ENCODE measurements at places on chromosomes 2 and 18.

DNA sequence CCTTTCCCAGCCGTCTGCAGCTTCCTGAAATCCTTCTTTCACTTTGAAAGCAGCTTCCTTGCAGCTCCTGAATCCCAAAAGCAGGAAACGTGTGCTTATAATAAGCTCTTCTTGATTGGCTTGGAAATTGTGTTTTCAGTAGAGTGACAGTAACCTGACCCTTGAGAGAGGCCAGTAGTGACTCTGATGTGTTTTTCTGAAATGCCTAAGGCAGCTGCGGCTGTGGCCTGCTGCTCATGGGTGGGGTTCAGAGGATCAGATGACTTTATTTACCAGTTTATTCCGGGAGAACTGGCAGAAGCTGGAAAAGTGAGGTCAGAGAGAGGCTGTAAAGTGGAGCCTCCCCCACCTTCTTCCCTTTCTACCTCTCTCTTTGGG is 31.9 kb upstream of the RPIA start:
- DNase-seq = no peak

DNA sequence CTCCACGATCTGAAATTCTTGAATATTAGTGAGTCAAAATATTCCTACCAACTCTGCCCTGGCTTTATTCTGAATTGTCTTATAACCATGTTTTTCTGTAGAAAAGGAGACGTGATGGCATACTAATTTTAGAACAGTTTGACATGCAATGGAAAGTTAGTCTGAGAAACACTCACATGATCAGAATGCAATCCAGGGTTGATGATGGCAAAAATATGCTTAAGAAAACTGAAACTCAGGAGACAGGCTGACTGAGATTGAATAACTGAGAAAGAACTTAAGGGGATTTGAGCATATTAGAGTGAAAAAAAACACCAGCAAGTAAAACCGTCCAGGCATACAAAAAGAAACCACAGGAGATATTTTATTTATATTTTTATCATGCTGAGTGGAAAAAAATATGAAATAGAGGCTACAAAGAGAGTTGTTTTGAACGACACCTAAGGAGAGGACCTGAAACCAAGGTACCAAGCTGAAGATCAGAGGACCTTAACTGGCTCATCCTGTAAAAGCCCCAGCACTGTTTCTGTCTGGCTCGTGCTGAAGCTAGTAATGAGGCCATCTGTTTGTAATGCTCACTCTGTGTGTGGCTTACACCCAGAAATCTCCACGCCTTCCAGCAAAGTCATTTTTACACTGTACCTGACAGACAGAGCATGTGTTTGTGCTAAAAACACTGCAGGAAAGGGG is 437.2 kb upstream of the PKDCC start:
- DNase-seq = no peak

GRCh38 chr2:207437524-207438143 is 92.1 kb upstream of the CREB1 start:
- no peak for DNase-seq

DNA sequence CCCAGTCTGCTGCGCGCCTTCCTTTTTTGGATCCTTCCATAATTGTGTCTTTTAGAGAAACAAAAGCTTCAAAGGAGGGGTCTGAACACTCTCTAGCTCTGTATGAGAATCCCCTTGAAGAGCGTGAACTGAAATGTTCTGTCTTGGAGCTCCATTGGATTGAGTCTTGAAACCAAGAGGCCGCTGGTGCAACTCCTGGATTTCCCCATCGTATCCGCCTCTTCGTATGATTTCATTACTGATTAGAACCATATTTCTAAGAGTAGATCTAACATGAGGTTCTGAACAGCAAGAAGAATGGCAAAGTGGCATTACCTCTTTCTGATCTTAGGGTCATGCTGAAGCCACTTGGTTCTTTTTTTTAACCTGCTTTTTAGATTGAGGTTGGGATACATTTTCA is 31.4 kb upstream of the NRP2 start:
- no peak for DNase-seq

DNA sequence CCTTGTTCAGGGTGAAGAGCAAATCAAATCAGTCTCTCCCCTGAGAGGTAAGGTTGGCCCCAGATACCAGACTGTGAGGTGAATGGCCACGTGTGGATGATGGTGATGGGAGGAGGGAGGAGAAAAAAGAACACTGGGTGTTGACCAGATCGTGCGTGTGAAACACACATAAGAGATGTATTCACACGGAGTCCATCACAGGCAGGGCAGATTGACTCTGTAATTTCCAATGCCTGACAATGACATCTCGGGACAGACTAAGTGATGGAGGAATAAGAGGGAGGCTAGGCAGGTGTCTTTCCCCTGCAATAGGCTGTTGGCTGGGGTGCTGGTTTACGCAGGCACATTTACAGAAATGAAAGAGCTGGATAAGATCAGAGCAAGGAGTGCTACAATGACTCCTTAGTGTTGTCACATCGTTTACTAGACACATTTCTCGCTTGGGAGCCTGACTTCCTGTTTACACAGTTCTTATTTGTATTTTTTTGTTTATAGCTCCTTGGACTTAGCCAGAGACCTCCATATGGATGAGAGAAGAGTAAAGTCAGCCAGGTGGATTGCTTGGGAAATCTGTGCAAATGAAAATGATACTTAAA is 43.1 kb downstream of the CPO start:
- DNase-seq = no peak

DNA sequence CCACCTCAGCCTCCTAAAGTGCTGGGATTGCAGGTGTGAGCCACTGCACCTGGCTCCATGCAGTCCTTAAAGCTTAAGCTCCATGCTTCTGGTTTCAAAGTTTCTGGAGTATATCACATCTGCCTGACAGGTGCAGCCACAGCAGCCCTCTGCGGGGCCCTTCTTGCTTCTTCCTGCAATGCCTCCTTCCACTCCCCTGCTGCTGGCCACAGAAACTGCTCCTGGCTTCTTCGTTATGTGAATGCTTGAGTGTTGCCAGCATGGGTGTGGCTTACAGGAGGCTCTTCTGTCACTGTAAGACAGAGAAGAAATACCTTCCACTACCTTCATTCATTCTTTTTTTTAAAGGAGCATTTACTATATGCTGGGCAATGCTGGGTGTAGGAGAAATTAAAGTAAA is 10.1 kb upstream of the CCBE1 start:
- DNase-seq = no peak

DNA sequence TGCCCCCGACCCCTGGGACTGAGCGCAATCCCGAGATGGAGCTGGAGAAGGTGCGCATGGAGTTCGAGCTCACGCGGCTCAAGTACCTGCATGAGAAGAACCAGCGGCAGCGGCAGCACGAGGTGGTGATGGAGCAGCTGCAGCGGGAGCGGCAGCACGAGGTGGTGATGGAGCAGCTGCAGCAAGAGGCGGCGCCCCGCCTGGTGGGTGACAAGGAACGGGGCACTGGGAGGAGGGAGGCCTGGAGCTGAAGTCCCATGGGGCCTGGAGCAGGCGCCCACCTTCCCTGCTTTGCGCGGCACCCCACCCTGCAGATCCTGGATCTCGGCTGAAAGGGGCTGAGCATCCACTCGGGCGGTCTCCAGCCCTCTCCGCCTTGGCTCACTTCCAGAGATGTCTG is 1.2 kb downstream of the TMEM247 start:
- no peak for DNase-seq

GRCh38 chr2:236653863-236654262 is 84.2 kb downstream of the ACKR3 start:
- no peak for DNase-seq

DNA sequence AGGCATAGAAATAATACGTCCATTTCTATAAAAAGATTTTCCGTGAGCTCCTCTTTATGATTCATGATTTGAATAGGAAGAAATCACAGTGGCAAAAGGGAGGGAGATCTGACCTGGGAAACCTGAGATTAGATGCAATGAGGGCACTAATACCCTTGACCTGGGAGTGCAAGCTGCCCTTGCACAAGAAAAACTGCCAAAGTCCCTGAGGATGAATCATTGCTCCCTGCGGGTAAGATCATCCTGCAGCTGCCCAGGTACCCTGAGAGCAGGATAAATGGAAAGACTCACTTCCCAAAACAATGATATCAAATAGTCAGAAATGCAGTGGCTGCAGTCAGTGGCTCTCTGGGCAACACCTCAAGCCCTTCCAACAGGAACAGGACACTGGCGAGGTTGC is 11.6 kb downstream of the FHL2 start:
- DNase-seq = no peak

DNA sequence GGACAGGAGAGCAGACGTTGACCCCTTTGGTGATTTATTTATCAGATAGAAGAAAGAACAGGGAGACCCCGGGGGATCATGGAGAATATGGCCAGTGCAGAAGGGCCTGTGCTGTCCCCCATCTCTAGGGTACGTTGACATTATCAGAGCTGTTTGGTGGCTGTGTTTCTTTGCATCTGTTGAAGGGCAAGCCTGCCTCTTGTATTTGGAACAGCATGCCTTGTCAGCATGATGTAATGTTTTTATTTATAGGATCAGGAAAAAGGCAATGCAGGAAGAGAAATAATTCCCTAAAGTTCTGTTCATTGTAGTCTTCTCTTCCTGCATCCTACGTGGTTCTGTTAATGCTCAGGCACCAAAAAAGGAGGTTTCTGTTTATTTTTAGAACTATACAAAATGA is 49.8 kb upstream of the CABYR start:
- DNase-seq = no peak

- DNase-seq = no peak
Observed at GRCh38 chr2:171924170-171924942, 2.1 kb downstream of the HAT1 start.

DNA sequence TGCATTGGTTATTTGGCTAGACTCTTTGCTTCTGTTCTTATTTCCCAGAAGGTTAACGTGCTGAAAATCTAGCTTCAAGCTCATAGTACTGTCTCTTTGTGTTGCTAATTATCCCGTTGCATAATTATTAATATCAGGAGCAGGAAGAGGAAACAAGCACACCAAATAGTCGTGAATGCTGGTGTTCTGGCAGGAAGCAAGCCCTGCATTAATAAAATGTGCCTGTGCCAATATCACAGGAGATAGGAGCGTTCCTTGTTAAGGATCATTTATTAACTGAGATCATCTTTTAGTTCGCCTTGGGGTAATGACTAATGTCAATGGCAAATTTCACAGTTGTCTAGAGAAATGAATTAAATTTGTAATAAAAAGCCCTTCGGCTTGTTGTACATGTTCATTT is 893.0 kb upstream of the POU3F3 start:
- no peak for DNase-seq

GRCh38 chr2:72940786-72941185 is 23.5 kb downstream of the EMX1 start:
- no peak for DNase-seq

DNA sequence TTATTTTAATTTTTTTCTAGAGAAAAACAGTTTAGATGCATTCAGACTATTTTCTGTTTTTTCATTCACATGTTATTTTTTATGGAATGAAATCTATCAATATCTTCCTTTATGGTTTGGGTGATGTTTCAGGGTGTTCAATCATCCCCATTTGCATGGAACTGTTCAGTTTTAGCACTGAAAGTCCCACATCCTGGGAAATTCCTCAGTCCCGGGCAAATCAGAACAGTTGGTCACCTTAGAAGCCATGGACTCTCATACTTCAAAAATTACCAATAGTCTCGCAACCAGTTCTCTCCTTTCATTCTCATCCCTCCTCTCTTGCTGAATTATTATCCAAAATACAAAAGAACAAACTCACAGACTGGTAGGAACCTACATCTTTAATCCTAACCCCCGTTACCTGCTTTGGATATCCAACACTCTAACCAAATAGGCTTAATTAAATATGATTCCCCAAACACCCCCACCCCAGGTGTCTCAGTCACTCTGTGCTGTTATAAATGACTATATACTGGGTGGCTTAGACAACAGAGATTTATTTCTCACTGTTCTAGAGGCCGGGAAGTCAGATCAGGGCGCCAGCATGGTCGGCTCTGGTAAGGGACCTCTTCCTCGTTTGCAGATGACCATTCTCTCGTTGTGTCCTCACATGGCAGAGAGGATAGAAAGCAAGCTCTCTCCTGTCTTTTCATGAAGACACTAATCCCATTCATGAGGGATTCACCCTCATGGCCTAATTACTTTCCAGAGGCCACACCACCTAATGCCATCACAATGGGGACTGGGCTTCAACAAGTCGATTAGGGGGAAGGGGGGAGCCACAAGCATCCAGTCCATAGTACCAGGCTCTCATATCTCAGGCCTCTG is 57.7 kb upstream of the SLC1A4 start:
- no peak for DNase-seq

- peak; percentile 85 for DNase-seq
Observed at GRCh38 chr2:72887032-72887739, at the start of gene SPR. SPR (plus strand) TSS chr2:72887408; CDS start chr2:72887433, 25 bp downstream.

DNA sequence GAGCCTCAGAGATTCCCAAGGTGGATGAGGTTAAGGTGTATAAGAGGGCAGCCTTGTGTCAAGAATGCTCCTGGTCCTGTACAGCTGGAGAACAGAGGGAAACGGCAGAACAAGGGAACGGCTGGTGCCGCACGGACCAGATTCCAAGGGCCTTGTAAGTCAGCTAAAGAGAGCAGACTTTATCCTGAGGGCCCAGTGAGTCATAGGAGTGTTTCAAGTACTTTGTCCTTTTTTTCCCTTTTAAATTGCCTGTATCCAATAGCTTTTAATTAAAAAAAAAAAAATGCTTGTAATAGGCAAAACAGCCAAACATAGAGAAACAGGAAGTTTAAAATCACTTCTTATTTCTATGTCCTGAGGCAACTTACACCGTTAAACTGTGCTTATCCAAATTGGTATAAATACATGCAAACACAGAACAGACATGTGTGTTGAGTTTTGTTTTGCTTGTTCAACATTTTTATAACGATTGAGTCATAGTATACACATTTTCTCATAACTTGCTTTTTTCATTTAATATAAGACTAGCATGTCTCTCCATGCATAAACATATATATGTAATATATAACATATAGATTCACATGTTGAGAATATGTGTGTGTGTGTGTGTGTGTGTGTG is 42.1 kb upstream of the EVA1A start:
- no peak for DNase-seq

DNA sequence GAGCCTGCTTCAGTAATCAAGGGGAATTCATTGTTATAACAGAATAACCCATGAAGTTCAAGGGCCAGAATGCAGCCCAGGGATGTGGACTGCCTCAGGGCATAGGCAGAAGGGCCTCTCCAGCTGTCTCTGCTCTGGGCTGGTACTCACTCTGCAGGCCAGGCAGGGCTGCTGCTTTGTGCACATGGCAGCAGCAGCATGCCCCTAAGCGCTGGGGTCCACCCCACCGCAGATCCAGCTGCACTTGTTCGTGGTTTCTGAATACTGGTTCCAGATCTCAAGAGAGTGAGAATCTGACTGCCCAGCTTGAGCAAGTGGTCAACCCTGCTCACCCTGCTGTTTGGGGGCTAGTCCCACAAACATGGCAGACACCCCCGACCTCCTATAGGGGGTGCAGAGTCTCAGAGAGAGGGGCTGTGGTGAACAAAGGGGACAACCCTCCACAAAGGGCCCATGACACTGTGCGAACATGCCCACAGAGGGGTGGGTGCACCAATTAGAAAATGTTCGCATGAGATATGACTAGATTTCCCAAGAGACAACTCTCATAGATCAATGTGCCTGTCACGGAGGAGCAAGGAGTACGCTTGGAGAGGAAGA is 87.3 kb downstream of the ACTR3 start:
- no peak for DNase-seq

GRCh38 chr18:2108591-2108990 is 462.7 kb downstream of the METTL4 start:
- DNase-seq = no peak

Measured in activated T-cell treated with anti-CD3 and anti-CD28 coated beads, Interleukin-2, amount 50 U/mL, for 24 hours (primary cell).